Stimulated activated CD8-positive, alpha-beta memory T cell treated with anti-CD3 and anti-CD28 coated beads, Interleukin-4, amount 100 ng/mL, for 1 hour (primary cell): ENCODE measurements at places on chromosomes 2 and 18.

DNA sequence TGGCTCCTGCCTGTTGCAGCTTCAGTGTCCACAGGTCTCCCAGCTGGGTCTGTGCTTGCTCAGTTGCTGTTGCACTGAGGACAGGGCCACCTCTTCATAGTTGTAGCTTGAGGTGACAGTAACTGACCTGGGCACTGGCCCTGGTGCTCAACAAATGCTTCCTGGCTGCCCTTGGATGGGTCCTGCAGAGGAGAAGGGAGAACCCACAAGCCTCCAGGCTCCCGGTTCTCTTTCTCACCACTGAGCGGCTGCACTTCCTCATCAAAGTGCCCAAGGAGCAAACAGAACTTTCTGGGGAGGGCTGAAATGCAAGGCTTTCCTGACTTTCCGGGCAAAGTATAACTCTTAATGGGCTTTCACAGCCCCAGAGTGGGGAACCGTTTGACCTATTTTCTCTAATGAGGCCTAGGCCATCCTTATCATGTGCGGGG is 38.7 kb downstream of the LCT start:
- DNase-seq: no peak

- DNase-seq: no peak
Observed at GRCh38 chr18:75089748-75090327, 119.1 kb downstream of the PTGR3 start.

- no peak for DNase-seq
Observed at GRCh38 chr2:215772003-215772402, 241.3 kb downstream of the MREG start.

GRCh38 chr2:186721956-186722355 is 28.1 kb downstream of the FAM171B start:
- no peak for DNase-seq

DNA sequence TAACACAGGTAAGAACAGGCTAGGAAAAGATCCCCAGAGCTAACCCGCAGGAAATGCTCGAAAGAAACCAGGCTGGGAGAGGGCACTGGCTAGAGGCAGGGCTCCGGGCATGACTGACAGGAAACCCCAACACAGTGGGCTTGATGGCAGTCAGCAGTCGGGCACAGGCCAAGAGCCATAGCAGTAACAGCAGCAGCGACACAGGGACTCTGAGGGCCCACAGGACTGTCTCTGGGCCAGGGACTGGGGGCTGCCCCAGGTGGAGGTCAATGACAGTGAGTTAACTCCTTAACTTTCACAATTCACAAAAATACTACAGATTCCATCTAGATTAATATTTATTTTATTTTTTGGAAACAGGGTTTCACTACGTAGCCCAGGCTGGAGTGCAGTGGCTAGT is 37.3 kb upstream of the ASPRV1 start:
- DNase-seq: no peak

- no peak for DNase-seq
Observed at GRCh38 chr2:127877626-127878025, 8.1 kb downstream of the AMMECR1L start.

DNA sequence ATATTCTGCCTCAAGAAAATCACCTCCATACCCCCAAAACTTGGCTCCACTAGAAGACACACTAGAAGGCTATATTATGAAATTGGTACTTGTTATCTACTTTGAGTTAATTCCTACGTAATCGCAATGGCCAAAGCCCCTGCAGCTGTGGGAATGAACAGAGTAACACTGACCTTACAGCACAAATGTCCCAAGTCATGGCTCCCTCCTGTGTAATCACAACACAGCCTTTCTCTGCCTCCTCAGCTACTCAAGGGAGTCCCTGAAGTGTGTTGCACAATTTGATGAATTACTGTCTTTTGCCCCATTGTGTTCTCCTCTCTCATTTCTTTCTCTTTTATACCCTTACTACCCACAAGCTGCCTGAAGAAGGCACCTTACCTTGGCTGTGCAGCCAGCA is 375.2 kb downstream of the ARHGAP15 start:
- DNase-seq: no peak

DNA sequence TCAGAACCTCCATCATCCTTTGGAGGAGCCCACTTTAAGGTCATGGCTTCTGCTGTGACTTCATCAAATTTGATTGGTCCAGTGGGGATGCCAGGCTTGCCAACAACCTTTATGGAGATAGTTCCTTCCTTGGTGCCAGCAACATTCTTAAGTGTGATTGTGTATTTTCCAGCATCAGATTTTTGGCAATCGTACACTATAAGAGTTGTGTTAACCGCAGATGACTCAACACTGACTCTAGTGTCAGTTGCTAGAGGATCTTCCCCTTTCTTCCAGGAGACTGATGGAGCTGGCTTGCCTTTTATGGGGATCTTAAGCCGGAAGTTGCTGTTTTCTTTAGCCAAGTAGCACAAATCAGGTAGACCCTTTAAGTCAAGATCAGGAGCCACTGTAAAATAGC is 98.7 kb downstream of the PLEKHA3 start:
- DNase-seq: no peak

- no peak for DNase-seq
Observed at GRCh38 chr2:54597153-54597848, 126.2 kb upstream of the EML6 start.

DNA sequence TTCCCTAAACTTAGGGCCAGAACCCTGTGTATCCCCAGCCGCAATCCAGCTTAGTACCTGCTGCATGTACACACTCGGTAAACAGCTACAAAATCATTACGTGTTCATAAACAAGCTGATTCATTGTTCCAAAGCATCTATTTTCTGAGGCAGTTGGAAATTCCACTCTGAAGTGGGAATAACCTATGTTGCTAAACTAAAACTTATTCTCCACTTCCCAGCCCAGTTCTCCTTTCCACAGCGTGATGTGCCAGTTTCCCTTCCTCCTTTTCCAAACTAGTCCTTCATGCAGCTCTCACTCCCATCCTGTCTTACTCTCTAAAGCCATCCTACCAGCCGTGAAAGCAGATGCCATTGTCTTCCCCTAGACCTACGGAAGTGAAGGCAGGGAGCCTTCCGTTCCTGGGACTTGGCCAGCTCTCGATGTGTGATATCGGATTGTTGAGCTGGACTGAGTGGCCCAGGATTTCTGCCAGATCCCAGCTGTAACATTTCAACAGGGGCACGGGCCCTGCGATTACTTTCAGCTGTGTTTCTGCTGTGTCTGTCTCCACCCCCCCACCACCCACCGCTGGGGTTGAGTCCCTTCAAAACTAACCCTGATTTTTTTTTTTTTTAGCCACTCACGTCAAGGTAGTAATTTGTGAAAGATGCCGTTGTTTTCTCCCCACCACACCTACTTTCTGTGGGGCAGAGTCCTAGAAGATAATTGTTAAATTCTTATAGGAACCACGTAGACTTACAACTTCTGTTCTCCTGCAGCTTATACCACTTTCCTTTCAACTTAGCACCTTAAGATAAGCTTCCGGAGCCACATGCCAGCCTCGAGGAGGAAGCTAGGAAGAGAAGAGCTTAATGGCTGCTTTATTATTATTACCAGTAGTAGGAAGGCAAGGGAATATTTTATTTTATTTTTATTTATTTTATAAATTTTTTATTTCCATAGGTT is 100.9 kb downstream of the CRIM1 start:
- DNase-seq: no peak
